ENCODE measurements at places on chromosomes 12 and 14. TPM values are rescaled to one million over a fixed set of nuclear protein-coding genes. Genes with fewer than 3 reads are reported as not detected.

Gene MED6
- polyA plus RNA-seq, result 32.9 TPM

DNA sequence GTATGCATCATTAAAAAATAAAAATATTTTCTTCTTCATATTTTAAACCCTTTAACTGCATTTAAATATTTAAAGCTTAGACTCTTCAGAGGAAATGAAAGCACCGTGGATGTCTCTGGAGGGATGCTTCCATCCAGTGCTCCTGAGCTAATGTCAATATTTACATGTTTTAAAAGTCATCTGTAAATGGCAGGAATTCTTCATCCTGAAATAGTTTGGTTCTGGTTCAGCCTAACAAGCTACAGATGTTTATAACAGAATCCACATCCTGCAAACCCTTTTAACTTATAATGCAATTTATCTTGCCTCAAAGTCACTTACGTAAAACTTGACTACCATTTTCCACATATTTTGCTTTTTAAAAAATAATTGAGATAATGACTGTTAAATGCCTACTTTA, 1207.3 kb downstream of the SLC16A7 start:
- no peak for DNase-seq

- no peak for DNase-seq
Observed at GRCh38 chr14:25034803-25035681, 14.9 kb downstream of the STXBP6 start.

GRCh38 chr12:92654929-92655328, 47.9 kb upstream of the PLEKHG7 start:
- DNase-seq, result no peak

GRCh38 chr14:87888136-87888999, 104.6 kb downstream of the GALC start:
- DNase-seq, result no peak

Gene STXBP6
- polyA plus RNA-seq, result not detected

- DNase-seq, result no peak
Observed at GRCh38 chr14:69464829-69465228, 19.7 kb upstream of the PLEKHD1 start.
